Brain (organoid and tissue), 16 donors: ENCODE measurements at places on chromosomes 1 and 21. TPM values are rescaled to one million over a fixed set of nuclear protein-coding genes. Genes with fewer than 3 reads are reported as not detected.

TMEM269 gene
- polyA plus RNA-seq, result not detected

TNFRSF9 gene
- polyA plus RNA-seq, result not detected

CMPK1 gene
- polyA plus RNA-seq, result 39.1 TPM

CTNNBIP1 gene
- polyA plus RNA-seq, result 84.5 TPM

C1orf167 gene
- polyA plus RNA-seq, result not detected

CFAP74 gene
- 0.93 TPM for polyA plus RNA-seq

ADORA3 gene
- polyA plus RNA-seq, result 4.2 TPM

ACTN2 gene
- 7.3 TPM for polyA plus RNA-seq

HUNK gene
- 10.6 TPM for polyA plus RNA-seq

ROR1 gene
- polyA plus RNA-seq, result 0.80 TPM

LCE3D gene
- polyA plus RNA-seq, result not detected

TMEM54 gene
- 51.4 TPM for polyA plus RNA-seq

SOAT1 gene
- polyA plus RNA-seq, result 7.9 TPM

FHAD1 gene
- 1.4 TPM for polyA plus RNA-seq

MMP23B gene
- polyA plus RNA-seq, result not detected

TMOD4 gene
- polyA plus RNA-seq, result not detected

ANGPTL3 gene
- not detected for polyA plus RNA-seq

DRAM2 gene
- polyA plus RNA-seq, result 59.3 TPM

ATP1A4 gene
- polyA plus RNA-seq, result not detected

ERG gene
- 2.8 TPM for polyA plus RNA-seq

SLC26A9 gene
- 7.1 TPM for polyA plus RNA-seq
